ENCODE measurements at places on chromosomes 6 and 20.
A peak's percentile ranks its signal among the peaks of the same experiment; 100 is the strongest.

GRCh38 chr6:938916-939315 is 246.0 kb upstream of the EXOC2 start:
- DNase-seq: no peak

- DNase-seq: no peak
Measured at GRCh38 chr6:24927277-24927955, 8.3 kb downstream of the RIPOR2 start.

DNA sequence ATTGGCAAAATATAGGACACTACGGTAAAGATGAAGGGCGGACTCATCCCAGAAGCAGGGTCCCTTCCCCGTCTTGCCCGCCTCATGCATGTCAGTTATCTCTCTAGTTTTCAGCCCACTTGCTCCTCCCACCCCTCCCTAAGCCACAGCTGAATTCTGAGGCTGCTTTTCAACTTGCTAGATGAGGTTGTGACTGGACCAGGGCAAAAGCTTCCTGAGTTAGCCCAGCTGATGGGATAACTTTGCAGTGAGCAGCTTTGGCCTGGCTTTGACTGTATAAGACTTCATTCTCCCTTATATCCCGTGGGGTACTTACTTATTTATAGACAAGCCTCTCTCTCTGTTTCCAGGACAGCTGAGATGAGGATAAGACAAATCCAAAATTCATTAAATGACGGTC is 23.2 kb downstream of the GHRH start:
- DNase-seq: no peak

GRCh38 chr20:25626779-25627178 is 3.0 kb upstream of the NANP start:
- DNase-seq: no peak

GRCh38 chr20:12605751-12606150 is 403.0 kb upstream of the SPTLC3 start:
- no peak for DNase-seq

DNA sequence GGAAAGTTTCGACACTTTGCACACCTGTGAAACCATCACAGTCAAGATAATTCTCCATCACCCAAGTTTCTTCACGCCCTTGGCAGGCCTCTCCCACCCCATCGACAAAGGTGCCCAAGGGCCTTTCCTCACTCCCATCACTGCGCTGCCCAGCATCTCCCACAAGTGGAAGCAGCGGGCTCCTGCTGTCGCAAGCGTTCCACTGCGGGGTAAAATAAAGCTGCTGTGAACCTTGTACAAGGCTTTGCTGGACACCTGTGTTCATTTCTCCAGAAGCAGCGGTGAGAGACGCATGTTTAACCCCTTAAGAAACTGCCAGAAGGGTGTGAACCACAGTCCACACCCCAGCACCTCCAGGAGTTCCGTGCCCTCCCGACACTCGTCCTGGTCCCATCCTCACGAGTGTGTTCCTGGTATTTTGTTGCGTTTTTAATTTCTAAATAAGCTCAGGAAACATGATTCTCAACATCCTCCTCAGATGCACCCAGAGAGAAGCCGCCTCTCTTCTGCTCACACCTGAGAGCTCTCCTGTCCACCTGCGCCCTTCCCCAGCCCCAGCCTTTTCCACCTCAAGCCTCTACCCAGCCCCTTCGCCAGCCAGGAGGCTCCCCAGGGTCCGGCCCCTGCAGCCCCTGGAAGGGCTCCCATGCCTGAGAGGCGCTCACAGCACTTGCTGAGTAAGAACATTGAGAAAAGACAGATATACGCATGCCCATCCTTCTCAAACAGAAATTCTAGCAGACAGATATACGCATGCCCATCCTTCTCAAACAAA is 97.5 kb downstream of the TAF4 start:
- DNase-seq: no peak

- no peak for DNase-seq
Measured at GRCh38 chr6:117417851-117418250, 7.9 kb downstream of the ROS1 start.

GRCh38 chr20:50575865-50576720 is 65.9 kb downstream of the PTPN1 start:
- DNase-seq: peak; percentile 63

All from nephron progenitor cell (in vitro differentiated cells).